ENCODE measurements at places on chromosomes 6 and 20. TPM values are rescaled to one million over a fixed set of nuclear protein-coding genes. Genes with fewer than 3 reads are reported as not detected.
A peak's percentile ranks its signal among the peaks of the same experiment; 100 is the strongest.

The CCND3 gene
- polyA plus RNA-seq, result 207 TPM

The CCN5 gene
- polyA plus RNA-seq, result not detected

The GGTLC1 gene
- polyA plus RNA-seq, result not detected

The TSPO2 gene
- polyA plus RNA-seq, result not detected

The MCHR2 gene
- polyA plus RNA-seq, result not detected

The RAMACL gene
- polyA plus RNA-seq, result 0.30 TPM

The C6orf132 gene
- polyA plus RNA-seq, result not detected

The CST7 gene
- polyA plus RNA-seq, result 3.2 TPM

The FAM83C gene
- polyA plus RNA-seq, result not detected

- H3K36me3 ChIP-seq, result peaks cover 18% of the 10 kb centered on the region
- H3K4me1 ChIP-seq, result peaks cover 45% of the 10 kb centered on the region
- no peaks in the 10 kb centered on the region for H3K27me3 ChIP-seq
- H3K27ac ChIP-seq, result no peak overlapping the region
- DNase-seq, result no peak
- no peak overlapping the region for H3K4me3 ChIP-seq
These were observed 8.0 kb downstream of the VTA1 start for GRCh38 chr6:142155091-142155490.

GRCh38 chr6:71181565-71181964 is 107.0 kb upstream of the OGFRL1 start:
- H3K36me3 ChIP-seq, result no peaks in the 10 kb centered on the region
- no peak for DNase-seq
- H3K27me3 ChIP-seq, result peaks cover 21% of the 10 kb centered on the region
- no peak overlapping the region for H3K27ac ChIP-seq

- DNase-seq, result no peak
- H3K27ac ChIP-seq, result no peak overlapping the region
- H3K36me3 ChIP-seq, result no peaks in the 10 kb centered on the region
- peaks cover 11% of the 10 kb centered on the region for H3K4me1 ChIP-seq
These were observed 1.3 kb upstream of the VNN1 start for GRCh38 chr6:132715204-132715603.

DNA sequence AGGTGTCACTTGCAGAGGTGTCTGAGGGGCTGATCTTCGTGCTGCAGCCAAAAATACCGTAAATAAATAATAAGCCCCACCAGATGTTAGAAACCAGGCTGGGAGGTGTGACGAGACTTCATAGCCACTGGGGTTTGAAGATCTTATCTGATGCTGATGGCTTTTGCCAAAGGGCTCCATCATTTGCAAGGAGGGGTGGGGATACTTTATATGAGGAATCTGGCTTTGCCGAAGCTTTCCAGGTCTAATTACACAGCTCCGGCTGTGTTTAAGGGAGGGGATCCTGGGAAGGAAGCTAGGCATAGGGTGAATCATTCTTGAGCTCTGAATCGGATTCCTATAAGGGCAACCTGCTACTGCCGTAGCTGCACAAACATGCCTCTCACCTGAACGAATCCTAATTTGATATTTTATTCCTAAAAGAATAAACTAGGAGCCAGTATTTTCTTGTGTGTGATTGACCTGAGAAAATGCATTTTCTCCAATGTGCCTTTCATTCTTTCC is 249.6 kb downstream of the SOD2 start:
- no peaks in the 10 kb centered on the region for H3K36me3 ChIP-seq
- H3K27me3 ChIP-seq, result peaks cover 44% of the 10 kb centered on the region
- no peak for DNase-seq
- no peaks in the 10 kb centered on the region for H3K4me1 ChIP-seq
- no peak overlapping the region for H3K4me3 ChIP-seq

DNA sequence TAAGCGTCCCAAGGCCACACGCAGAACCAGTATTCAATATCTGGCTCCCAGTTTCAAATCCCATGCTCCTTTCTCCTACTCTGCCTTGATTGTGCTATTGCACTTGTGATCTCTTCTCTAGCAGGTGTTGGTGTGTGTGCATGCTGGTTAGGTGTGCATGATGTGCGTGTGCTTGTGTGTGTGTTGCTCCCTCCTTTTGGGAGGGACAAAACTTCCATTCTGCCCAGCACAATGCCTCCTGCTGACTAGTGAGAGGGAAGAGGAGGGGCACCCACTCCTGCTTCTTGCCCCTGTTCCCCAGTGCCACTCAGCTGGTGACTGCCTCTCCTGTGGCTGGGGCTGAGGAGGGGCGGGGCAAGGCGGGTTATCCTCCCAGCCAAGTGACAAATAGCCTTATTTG is 19.7 kb downstream of the CD40 start:
- H3K4me3 ChIP-seq, result no peak overlapping the region
- no peaks in the 10 kb centered on the region for H3K36me3 ChIP-seq
- H3K27ac ChIP-seq, result no peak overlapping the region

DNA sequence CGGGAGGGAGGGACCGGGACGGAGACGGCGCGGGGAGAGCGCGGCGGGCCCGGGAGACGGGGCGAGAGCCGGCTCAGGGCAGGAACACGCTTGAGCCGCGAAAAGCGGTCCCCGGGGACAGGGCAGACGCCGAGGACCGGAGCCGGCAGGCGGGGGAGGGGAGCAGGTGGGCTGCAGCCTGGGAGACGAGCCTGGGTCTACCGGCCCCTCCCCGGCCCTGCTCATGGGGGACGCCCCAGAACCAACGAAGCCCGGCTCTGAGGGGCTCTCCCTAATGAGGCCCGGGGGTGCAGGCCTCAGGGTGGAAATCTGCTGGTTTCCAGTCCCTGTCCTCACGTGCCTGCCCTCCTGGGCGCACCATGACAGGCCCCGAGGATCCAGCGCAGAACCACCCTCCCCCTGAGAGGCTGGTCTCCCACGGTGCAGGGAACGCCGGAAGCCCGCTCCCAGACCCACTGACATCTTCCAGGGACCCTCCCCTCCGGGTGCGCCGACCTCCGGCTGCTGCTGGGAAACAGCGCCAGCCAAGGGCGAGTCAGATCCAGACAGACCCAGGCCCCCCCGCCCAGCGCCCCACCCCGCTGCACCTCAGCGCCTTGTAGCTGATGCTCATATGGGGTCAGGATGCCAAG is 571 bp upstream of the EEF1A2 start:
- H3K36me3 ChIP-seq, result no peaks in the 10 kb centered on the region
- H3K27ac ChIP-seq, result no peak overlapping the region
- peak; percentile 33 for DNase-seq
- peaks cover 8% of the 10 kb centered on the region for H3K4me1 ChIP-seq
- H3K27me3 ChIP-seq, result no peaks in the 10 kb centered on the region

DNA sequence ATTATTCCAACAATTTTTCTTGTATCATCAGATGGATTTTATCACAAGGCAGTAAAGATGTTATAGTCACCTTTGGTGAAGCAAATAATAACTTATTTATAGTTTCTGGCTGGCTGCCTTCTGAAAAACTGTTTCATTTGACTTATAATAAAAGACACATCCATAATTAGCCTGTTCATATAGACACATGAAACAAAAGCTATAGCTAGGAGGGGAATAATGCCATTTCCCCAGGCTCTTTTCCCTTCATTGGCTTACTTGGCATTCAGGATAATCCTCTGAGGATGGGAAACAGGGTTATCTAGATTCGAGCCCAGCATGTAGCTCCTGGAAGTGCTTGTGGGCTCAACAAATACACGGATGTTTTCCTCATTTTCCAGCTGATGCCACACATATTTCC is 17.5 kb downstream of the MMP24 start:
- no peak overlapping the region for H3K4me3 ChIP-seq
- H3K27me3 ChIP-seq, result no peaks in the 10 kb centered on the region
- no peaks in the 10 kb centered on the region for H3K36me3 ChIP-seq
- H3K27ac ChIP-seq, result no peak overlapping the region

GRCh38 chr20:44733341-44734069 is 12.2 kb upstream of the KCNK15 start:
- no peaks in the 10 kb centered on the region for H3K36me3 ChIP-seq
- peak; percentile 28 for DNase-seq
- no peaks in the 10 kb centered on the region for H3K27me3 ChIP-seq
- no peak overlapping the region for H3K27ac ChIP-seq
- no peak overlapping the region for H3K4me3 ChIP-seq

DNA sequence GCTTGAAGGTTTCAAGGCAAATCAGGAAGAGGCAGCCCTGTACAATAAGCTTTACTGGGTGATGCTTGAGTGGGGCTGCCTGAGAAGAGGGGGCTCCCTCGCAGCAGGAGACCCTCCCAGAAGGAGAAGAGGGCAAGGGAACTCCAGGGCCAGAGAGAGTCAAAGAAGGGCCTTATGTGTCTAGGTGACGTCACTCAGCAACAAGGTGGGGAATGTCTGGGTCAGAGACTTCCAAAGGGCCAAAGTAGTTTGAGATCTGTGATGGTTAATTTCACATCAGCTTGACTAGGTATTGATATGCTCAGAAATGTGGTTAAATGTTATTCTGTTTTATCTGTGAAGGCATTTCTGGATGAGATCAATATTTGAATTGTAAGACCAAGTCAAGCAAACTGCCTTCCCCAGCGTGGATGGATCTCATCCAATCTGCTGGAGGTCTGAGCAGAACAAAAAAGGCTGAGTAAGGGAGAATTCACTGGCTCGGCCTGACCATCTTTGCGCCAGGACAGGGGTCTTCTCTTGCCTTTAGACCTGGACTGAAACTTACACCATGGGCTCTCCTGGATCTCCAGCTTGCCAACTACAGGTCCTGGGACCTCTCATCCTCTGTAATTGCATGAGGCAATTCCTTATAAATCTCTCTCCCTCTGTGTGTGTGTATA is 35.9 kb downstream of the MAS1 start:
- H3K27ac ChIP-seq, result peak overlapping the region; percentile 19
- no peak for DNase-seq
- no peak overlapping the region for H3K4me3 ChIP-seq
- peaks cover 6% of the 10 kb centered on the region for H3K4me1 ChIP-seq
- peaks cover 4% of the 10 kb centered on the region for H3K36me3 ChIP-seq

DNA sequence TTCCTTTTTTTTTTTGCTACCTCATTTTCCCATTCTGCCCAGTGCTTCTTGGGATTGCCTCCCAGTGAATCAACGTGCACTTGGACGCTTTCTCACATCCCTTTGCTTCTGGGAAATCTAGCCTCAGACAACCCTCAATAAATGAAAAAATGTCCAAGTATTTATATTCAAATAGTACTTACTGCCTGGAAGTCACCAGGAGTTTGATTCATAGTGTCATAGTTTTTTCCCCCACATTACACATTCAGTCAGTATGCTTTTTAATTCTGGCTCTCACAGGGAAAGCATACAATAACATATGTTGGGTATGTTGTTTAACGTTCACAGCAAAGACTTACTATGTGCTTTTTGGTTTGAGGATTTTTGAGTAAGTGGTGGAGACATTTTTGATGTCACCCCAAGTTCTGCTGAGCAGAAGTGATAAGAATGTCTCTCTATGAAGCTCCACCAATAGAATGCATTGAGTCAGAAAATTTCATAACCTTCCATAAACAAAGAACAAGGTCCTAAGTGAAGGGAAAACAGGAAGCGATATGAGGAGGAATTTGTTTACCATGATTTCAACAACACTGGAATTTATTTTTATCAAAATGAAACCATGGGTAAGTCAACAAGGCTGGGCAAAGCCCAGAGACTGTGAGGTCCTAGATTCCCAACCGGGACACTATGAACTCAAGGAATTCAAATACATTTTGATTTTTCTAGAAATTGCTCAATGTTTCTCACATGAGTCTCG is 301.2 kb upstream of the BMP2 start:
- no peaks in the 10 kb centered on the region for H3K4me1 ChIP-seq
- H3K27me3 ChIP-seq, result no peaks in the 10 kb centered on the region
- no peak overlapping the region for H3K27ac ChIP-seq
- H3K4me3 ChIP-seq, result no peak overlapping the region

DNA sequence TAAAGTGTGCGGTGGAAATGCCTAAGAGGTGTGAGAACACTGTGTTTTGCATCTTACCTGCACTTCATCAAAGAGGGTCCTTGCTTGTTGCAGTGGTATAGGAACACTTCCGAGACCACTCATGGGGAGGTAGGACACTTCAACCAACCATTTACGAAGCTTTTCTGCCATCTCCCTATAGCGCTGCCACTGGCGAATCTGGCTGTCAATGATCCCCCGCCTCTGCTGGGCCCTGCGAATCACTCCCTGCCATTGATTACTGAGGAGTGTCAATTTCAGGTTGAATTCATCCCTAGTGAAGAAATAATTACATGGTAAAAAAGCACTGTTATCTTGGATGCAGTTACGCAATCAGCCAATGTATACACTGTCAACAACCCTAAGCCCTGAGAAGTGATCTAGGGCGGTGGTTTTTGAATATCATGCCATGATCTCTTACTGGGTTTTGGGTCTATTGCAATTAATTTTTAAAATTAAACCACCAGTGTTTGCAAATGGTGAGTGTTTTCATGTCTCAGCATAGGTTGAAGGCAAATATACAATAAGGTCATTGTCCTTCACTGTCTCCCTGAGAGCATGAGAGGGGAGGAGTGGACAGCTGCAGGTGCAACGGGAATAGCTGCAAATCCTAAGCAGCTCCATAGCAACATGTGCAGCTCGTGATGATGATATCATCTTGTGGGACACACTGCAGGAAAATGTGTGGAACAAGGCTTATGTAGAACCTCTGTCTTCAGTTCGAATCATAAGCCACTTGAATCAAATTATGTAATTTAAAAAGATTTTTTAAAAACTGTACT is 400.6 kb downstream of the ESR1 start:
- H3K4me1 ChIP-seq, result no peaks in the 10 kb centered on the region
- no peak for DNase-seq
- no peaks in the 10 kb centered on the region for H3K27me3 ChIP-seq
- H3K4me3 ChIP-seq, result no peak overlapping the region
- no peak overlapping the region for H3K27ac ChIP-seq

- H3K4me3 ChIP-seq, result no peak overlapping the region
- peak overlapping the region; percentile 50 for H3K27ac ChIP-seq
- H3K4me1 ChIP-seq, result peaks cover 19% of the 10 kb centered on the region
- DNase-seq, result peak; percentile 33
These were observed 41.3 kb downstream of the RSPH3 start for GRCh38 chr6:158958504-158959386.

- H3K27me3 ChIP-seq, result no peaks in the 10 kb centered on the region
- no peak for DNase-seq
- peaks cover 20% of the 10 kb centered on the region for H3K4me1 ChIP-seq
- H3K27ac ChIP-seq, result peak overlapping the region; percentile 53
- no peaks in the 10 kb centered on the region for H3K36me3 ChIP-seq
These were observed 261.2 kb downstream of the PTPRK start for GRCh38 chr6:128259029-128259724.

- H3K27me3 ChIP-seq, result no peaks in the 10 kb centered on the region
- no peaks in the 10 kb centered on the region for H3K36me3 ChIP-seq
- no peaks in the 10 kb centered on the region for H3K4me1 ChIP-seq
- no peak overlapping the region for H3K4me3 ChIP-seq
These were observed 145.1 kb downstream of the RIMS1 start for GRCh38 chr6:72031471-72031870.

All from naive B cell (primary cell).